ENCODE measurements at places on chromosomes 4 and X.

GRCh38 chr4:98887145-98887544 lies 41.8 kb downstream of the EIF4E start:
- DNase-seq, result no peak

DNA sequence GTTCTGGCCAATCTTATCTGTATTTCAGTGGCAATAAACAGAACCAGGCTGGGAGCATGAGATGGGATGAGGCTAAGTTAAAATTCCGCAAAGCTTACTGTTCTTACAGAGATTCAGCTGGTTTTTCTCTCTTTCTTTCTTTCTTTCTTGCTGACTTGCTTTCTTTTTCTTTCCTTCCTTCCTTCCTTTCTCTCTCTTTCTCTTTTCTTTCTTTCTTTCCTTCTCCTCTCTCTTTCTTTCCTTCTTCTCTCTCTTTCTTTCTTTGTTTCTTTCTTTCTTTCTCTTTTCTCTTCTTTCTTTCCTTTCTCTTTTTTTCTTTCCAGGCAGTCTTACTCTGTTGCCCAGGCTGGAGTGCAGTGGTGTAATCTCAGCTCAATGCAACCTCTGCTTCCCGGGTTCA lies 24.4 kb downstream of the SPACA5B start:
- DNase-seq, result no peak

DNA sequence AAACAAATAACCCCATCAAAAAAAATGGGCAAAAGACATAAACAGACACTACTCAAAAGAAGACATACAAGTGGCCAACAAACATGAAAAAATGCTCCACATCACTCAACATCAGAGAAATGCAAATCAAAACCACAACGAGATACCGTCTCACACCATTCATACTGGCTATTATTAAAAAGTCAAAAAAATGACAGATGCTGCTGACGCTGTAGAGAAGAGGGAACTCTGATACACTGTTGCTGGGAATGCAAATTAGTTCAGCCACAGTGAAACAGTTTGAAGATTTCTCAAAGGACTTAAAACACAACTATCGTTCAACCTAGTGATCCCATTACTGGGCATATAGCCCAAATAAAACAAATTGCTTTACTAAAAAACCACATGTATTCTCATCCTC lies 671.2 kb upstream of the FTHL17 start:
- DNase-seq, result no peak

DNA sequence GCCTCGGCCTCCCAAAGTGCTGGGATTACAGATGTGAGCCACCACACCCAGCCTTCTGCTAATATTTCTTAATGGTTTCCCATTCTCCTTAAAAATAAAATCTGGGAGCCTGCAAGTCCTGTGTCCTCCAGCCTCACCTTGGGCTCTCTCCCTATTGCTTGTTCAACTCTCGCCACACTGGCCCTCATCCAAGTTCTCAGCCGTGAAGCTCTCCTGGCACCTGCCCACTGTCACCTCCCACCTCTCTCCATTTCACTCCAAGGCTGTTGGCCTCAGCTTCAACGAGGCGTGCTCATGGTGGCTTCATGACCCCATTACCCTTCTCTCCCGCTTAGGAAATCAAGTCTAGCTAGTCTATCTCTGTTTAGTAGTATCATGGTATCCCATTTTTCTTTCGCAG lies 9.5 kb upstream of the ETNPPL start:
- no peak for DNase-seq

DNA sequence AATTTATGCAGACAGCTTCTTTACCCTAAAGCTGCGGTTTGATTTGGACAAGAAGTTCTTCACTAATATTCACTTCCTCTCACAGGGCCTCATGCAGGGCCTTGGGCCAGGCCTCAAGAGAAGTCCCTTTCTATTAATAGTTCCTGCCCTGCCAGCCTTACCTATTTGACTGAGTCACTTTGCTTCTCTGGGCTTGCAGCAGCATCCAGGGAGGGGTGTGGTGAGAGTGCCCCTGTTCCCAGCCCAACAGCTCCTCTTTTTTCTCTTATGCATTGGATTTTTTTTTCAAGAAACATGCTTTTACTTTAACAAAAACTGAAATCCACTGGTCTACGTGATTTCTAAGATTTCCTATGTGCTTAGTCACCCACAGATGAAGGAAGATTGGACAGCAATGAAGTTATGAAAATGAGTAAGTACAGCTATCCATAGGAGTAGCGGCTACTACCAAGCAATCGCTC lies 26.7 kb downstream of the FAM156B start:
- no peak for DNase-seq
